Activated CD4-positive, alpha-beta T cell treated with anti-CD3 and anti-CD28 coated beads, Interleukin-2, amount 10 ng/mL, durations not matched to agents 7 days and 5 days (primary cell): ENCODE measurements at places on chromosomes 16 and 17. TPM values are rescaled to one million over a fixed set of nuclear protein-coding genes. Genes with fewer than 3 reads are reported as not detected.

ZNF597 gene
- total RNA-seq: 2.5 TPM

KRT17 gene
- total RNA-seq: not detected

CDR2L gene
- total RNA-seq: 0.40 TPM

TERF2IP gene
- total RNA-seq: 70.1 TPM

KRT13 gene
- total RNA-seq: not detected

KRT9 gene
- total RNA-seq: not detected
